Mucosa of gallbladder (tissue), 1 donor: ENCODE measurements at places on chromosomes 13 and 19.

GRCh38 chr19:11659612-11660011 lies 62.3 kb downstream of the ZNF627 start:
- no peak for DNase-seq

DNA sequence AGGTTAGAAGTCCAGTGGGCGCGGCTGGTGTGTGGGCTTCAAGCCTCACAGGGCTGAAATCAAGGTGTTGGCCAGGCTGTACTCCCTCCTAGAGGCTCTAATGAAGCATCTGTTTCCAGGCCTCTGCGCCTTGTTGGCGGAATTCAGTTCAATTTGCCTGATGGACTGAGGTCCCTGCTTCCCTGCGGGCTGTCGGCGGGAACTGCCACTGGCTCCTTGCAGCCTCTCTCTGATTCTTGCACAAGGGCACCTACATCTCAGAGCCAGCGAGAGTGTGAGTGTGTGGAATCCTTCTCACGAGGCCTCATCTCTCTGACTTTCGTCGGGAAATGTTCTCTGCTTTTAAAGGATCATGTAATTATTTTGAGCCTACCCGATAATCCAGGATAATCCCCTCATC lies 128.6 kb downstream of the DLEU7 start:
- DNase-seq, result no peak

- DNase-seq, result no peak
Measured at GRCh38 chr19:2251106-2252054, 2.3 kb downstream of the AMH start.

DNA sequence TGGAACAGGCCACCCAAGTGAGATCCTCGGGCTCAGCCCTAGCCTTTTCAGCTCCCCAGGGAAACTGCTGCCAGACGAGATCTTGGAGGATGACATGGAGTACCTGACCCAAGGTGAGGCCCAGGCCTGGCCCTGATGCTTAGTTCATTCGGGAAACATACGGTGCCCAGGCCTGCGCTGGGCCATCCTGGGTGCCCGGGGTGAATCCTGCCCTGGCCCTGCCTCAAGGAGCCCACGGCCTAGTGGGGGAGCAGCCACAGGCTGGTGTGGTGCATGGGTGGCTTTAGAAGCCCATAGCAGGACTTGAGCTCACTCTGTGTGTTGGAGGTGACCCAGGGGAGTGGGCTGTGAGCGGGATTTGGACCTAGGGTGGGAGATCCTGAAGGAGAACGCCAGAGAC lies 10.1 kb downstream of the SIX5 start:
- no peak for DNase-seq

GRCh38 chr13:94234738-94235137 lies 244.7 kb downstream of the DCT start:
- DNase-seq, result no peak

GRCh38 chr19:55526216-55527196 lies 10.4 kb downstream of the SBK2 start:
- peak; percentile 86 for DNase-seq

DNA sequence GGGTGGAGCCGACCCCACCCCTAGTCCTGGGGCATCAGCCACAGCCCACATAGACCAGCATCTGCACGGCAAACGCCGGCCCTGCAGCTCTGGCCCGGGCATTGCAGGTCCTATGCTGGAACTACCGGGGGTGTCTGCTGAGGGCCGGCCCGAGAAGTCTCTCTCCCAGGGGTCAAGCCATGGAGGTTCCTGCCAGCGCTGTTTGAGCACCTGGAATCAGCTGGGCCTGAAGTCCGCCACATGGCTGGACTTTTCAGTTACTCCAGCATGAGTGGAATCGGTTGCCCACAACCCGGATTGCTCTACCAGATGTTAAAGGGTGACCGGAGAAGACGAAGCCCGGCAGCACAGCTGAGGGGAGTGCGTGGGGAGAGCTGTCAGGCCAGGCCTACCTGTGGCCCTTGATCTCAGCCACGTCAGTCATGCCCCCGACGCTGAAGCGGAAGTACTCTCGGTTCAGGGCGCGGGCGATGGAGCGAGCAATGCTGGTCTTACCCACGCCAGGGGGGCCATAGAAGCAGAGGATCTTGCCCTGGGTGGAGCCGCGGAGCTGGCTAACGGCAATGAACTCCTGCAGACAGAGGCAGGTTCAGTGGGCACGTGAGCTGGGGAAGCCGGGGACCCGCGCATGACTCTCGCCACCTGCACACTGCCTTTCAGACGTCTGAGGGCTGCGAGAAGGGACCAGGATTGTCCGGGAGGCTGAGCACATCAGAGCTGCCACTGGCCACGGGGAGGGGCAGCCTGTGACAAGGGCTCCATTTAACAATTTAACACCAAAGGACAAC lies 8.7 kb downstream of the RPL36 start:
- no peak for DNase-seq

DNA sequence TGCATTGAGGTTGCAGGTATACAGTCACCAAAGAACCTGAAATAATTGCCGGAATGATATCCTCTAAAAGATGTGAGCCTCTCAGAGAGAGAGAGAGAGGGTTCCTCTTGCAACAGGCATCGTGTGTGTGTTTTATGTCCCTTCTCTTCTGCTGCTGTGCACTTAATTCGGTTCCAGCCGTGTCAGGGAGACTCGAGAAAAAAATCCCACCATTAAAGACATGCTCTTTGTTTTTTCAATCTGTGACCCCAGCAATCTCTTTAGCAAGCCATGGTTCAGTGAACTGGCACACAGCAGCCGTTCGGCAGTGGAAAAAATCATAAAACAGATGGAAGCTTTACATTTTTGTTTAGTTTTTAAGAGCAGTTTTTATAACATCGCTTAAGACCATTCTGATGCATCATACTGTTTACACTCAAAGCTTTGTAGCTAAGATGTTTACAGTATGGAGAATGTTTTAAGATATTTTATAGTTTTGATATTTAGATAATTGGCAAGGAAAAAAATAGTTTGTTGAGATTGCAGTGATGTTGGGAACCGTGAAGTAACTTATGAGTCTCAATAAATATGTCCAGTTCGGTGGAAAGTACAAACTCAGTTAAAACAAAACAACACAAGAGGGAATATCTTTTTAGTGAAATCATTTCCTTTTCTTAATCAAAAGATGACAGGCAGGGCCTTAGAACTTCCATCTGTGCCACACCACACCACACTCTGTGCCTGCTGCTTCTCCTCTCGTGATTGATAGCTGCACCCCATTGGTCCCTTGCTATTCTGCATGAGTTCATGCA lies 31.2 kb upstream of the ZNF536 start:
- no peak for DNase-seq

- DNase-seq, result no peak
Measured at GRCh38 chr19:19652482-19653295, 9.2 kb upstream of the GMIP start.

- DNase-seq, result no peak
Measured at GRCh38 chr13:112106478-112107141, 39.7 kb downstream of the SOX1 start.

DNA sequence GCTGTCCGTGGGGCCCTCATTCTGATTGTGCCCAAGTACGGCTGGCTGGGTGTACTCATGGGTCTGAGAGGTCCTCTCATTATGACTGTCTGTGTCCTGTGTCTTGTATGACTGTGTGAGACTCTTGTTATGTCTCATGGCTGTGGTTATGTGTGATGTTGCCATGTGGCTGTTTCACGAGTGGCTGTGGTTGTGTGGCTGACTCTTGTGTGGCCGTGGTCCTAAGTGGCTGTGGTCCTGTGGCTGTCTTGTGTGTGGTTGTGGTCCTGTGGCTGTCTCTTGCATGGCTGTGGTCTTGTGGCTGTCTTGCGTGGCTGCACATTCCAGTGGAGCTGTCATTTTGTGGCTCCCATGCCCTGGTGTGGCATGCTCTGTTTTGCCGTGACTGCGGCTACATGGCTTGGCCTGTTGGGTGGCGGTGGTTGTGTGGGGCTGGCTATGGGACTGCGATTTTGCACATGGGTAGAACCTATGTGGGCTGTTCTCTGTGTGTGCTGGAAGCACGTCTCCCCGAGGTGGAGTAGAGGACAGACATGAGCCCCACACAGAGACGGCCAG lies 2.5 kb downstream of the LYL1 start:
- no peak for DNase-seq

- no peak for DNase-seq
Measured at GRCh38 chr13:108681986-108682575, 52.7 kb downstream of the MYO16 start.

DNA sequence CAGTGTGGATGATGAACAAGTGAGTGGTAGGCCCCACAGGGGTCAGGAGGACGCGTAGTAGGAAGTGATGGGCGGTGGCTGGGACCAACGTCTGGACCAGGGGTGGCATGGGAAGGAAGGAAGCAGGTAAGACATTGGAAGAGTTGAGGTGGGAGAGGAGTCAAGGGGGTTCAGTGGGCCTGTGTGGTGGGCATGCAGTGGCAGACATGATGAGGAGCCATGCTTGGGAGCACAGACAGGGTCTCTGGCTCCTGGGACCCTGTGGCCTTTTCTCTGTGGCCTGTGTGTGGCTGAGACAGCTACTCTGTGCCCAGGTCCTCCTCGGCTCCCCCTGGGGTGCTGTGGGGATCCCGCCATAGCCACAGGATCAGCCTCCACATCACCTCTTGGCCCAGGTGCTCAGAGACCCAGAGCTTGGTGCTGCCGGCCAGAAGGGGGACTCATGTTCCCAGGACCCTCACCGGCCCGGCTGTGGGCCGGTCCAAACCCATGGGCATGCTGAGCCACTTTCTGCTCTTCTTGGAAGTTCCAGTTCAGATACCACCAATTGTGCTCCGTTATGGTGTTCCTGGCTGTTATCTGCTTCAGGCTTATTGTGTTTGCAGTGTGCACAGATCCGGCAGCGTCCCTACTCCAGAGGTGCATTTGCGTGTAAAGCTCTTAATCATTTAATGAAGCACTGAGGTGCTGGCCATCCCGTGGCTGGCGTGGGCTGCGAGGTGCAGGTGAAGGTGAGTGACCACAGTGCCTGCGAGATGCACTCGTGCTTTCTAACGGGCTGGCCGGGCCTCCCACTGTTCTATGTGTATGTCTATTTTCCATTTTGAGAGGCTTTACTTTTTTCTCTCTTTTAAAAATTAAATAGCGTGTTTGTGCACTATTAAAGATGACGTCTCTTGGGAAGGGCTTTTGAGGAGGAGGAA lies 147.9 kb downstream of the TEX29 start:
- DNase-seq, result no peak

DNA sequence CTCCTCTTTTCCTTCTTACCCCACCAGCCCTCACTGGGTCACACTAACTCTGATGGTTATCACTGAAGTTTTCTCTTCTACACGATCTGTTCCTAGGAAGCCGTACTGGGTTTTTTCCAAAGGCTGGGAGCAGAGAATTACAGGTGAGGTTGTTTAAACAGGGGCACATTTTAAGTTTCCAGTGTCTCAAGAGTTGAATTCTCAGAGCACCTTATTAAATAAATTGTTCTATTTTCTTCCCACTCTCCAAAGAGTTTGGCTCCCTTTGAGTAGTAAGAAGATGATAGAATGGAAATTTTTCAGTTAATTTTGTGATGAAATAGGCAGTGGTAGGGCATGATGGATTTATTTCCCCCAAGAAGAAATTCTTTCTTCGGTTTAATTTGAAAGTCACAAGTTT lies at the start of gene OR7D4:
TSS of gene OR7D4 (minus strand) at position 101 of the 400 bp plus-strand sequence. CDS start 4,752 bp downstream, outside the sequence.
- no peak for DNase-seq

DNA sequence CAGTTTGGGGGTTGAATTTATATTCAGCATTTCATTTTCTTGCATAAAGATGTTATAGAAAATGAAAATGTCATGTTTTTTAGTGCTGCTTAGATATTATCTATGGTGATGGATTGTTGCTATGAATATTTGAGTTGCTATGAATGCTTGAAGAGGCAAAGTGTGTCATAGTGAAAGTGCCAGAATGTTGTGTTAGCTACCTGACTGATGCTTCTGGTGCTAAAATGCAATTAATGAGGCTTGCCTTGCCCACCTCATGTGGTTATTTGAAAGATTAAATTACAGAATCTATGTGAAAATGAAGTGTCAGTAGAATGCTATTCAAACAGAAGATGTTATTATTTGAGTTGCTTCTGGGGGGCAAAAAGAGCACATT lies 62.7 kb upstream of the MYCBP2 start:
- DNase-seq, result no peak

GRCh38 chr19:12647490-12648071 lies 19.0 kb downstream of the MAN2B1 start:
- DNase-seq, result peak; percentile 69

DNA sequence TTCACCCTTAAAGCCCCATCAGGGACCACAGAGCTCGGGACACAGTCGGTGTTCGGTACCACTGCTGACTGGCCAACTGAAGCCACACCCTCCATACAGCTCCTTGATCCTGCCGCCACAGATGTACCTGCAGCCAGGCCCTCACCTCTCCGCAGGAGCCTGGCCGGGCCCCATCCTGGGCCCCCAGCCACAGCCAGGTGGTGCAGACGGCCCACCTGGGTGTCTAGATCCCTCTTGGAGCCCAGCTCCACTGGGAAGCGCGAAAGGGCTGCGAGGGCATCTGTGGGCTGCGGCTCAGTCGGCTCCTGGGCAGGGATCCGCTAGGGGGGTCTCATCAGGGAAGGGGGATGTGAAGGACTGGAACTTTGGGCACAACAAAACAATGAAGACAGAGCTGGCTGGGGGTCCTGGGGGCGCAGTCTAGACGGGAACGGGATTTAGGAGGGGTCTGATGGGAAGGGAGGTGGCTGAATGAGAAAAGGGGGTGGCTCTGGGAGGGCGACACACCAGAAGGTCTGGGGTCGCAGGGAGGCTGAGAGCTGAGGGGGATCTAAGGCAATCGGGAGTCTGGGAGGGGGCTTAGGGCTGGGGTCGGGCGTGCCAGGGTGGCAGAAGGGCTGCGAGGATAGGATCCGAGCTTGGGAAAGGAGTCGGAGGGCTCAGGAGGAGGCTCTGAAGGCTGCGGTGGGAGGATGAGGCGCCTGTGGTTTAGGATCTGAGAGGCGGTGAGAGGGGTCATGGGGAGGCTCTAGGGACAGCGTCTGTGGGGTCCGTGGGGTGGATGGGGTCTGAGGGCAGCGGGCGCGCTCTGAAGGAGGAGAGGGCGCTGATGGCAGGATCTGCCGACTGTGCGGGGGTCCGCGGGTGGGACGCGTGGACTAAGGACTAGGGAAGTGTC lies 15.8 kb downstream of the PRODH2 start:
- DNase-seq, result no peak
